ENCODE measurements at places on chromosomes 11 and 22. TPM values are rescaled to one million over a fixed set of nuclear protein-coding genes. Genes with fewer than 3 reads are reported as not detected.

DNA sequence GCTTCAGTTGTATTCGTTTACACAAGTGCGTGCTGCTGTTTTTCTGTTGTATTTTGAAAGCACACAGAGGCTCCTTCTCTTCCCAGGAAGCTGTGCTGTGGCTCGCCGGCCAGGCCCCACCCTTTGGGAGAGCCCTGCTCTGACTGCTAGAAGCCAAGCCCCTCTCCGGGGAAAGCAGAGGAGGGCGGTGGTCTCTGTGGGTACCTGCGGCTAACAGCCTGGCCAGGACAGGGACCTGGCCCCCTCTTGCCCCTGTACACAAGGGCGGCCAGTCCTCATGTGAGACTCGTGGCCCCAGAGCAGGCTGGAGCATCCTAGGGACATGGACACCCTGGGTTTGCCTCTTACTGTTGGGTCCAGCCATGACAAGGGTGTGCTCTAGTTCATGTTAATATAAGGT lies 14.8 kb downstream of the MOB2 start:
- no peak for DNase-seq

DNA sequence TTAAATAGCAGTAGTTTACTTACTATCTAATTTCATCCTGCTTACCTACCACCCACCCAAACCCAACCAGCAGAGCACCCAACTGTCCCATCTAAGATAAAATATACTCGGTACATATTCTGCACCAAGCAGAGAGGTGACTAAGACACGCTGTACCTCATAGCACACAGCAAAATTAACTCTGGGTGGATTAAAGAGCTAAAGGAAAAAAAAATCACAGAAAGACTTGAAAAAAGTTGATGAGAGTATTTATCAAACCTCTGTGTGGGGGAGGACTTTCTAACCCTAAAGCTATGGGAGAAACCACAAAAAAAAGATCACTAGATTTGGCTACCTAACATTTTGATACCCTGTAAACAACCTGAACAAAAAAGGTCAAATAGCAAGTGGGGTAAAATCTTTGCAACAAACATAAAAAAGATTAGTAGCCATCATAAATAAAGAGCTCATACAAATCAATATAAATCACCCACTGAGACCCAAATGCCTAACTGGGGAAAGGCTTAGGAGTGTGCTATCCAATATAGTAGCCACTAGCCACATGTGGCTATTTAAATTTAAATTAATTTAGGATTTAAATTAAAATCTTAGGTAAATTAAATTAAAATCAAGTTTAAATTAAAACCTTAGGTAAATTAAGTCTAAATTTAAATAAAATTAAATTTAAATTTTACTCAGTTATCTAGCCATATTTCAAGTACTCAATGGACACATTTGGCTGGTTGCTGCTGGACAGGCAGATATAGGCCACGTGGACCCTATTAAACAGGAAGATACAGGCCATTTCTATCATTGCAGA lies 25.6 kb upstream of the CD5 start:
- DNase-seq = no peak

PLEKHB1 gene
- total RNA-seq = 117 TPM

GRCh38 chr11:12420706-12421105 lies 43.3 kb downstream of the PARVA start:
- DNase-seq = no peak

DNA sequence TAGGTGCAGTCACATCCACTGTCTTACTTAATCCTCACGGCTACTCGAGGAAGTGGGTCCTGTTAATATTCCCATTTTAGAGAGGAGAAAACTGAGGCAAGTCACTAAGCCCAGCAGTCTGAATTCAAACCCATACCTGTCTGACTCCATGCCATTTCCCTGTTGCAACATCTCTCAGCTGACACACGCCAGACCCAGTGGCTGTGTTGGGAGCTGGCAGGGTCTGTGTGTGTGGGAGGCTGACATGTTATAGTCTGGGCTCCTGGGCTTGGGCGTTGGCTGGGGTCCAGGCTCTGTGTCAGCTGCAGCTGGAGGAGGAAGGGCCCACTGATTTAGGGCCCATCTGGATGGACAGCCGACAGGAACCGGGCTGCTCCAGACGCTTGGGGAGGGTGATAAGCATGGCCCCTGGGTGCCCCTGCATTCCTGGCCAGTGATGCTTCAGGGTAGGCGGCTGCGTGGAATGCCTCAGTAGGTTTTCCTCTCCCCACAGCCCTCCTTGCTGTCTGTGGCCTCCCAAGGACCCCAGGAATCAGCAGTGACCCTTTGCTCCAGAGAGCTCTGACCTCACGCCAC lies 562.5 kb downstream of the MN1 start:
- no peak for DNase-seq

GRCh38 chr11:32032052-32032451 lies 58.8 kb upstream of the RCN1 start:
- no peak for DNase-seq

DNA sequence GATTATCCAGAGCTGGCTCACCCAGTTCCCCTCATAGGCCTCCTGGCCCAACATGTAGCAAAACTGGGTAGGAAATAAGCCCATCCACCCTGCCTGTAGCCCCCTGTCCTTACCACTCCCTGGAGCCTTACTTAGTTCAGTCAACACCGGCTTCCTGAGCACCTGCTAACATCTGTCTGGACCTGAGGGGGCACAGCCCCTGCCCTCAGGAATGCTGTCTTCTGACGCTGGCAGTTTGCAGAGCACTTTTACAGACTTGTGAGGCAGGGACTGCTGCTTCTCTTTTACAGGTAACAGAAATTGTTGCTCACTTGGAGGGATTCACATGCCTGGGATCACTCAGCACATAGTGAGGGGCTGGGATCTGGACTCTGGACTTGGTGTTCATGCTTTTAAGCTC lies 152.0 kb upstream of the TBCEL start:
- DNase-seq = no peak

DNA sequence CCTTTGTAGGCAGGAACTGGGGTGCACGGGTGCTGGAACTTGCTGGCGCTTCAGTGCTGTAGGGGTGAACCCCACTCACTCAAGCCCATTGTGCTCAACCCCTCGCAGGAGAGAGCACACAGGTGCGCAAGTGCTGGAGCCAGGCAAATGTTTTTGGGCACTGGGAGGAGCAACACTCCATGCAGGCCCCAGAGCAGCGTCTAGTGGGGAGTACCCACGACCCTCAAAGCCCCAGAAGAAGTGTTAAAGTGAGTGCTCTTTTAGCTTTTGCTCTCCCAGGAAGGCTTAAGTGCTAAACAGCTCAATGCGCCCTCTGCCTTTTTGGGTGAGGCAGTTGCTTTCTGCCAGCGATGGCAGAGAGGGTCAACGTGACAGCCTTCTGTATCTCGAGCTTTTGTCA lies 282.2 kb upstream of the ARHGAP42 start:
- DNase-seq = no peak

GRCh38 chr11:27926981-27927481 lies 180.9 kb downstream of the KIF18A start:
- no peak for DNase-seq

MUC2 gene
- total RNA-seq = not detected

B3GAT1 gene
- 6.3 TPM for total RNA-seq

VWA5A gene
- 22.6 TPM for total RNA-seq
